Esophagus (tissue), 2 donors: ENCODE measurements at places on chromosomes 6 and 20. TPM values are rescaled to one million over a fixed set of nuclear protein-coding genes. Genes with fewer than 3 reads are reported as not detected.

Gene NOL7
- 30.9 TPM for polyA plus RNA-seq

Gene OXT
- not detected for polyA plus RNA-seq

Gene TBXT
- polyA plus RNA-seq, result not detected

Gene CUL7
- 5.5 TPM for polyA plus RNA-seq

Gene ZNF165
- 3.0 TPM for polyA plus RNA-seq

Gene GFRAL
- not detected for polyA plus RNA-seq

Gene ITPR3
- 15.0 TPM for polyA plus RNA-seq

Gene SLCO4A1
- 29.3 TPM for polyA plus RNA-seq

Gene EDN3
- polyA plus RNA-seq, result 10.9 TPM

Gene ECT2L
- 0.05 TPM for polyA plus RNA-seq

Gene NHLRC1
- polyA plus RNA-seq, result 0.79 TPM

Gene LGSN
- polyA plus RNA-seq, result not detected

Gene TFAP2D
- not detected for polyA plus RNA-seq

Gene GLP1R
- polyA plus RNA-seq, result not detected

Gene MLN
- not detected for polyA plus RNA-seq
